Activated CD8-positive, alpha-beta memory T cell treated with anti-CD3 and anti-CD28 coated beads, Interleukin-2, amount 50 U/mL, for 48 hours (primary cell): ENCODE measurements at places on chromosomes 16 and 17.

GRCh38 chr16:65713181-65713808 is 591.4 kb upstream of the CDH11 start:
- no peak for DNase-seq

GRCh38 chr17:7972131-7972785 is 30.2 kb upstream of the GUCY2D start:
- no peak for DNase-seq

DNA sequence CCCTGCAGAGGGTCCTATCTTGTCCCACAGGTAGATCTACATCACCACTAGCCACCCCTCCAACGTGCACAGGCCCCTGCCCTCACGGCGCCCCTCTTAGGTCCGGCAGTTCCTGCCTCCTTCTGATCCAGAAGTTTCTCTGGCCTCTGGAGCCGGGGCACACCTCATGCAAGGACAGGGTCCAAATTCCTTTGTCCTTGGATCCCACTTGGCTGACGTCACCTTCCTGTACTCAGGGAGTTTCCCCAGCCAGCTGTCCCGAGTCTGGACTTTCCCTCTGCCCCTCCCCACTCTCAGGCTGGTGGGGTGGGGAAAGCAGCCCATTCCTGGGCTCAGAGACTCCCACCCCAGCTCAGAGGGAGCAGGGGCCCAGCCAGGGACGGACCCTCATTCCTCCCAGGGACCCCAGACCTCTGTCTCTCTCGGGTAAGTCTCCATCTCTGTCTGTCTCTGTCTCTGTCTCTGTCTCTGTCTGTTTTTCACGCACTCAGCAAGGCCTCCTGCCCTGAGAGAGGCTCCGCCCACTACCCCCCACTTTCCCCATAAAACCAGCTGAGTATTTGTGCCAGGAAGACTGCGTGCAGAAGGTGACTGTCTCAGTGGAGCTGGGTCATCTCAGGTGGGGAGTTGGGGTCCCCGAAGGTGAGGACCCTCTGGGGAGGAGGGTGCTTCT is at the start of gene IL32:
Gene IL32, plus strand, starts transcription at position 572 of the 673 bp plus-strand sequence. CDS start 172 bp downstream, outside the sequence.
- DNase-seq, result peak; percentile 85

DNA sequence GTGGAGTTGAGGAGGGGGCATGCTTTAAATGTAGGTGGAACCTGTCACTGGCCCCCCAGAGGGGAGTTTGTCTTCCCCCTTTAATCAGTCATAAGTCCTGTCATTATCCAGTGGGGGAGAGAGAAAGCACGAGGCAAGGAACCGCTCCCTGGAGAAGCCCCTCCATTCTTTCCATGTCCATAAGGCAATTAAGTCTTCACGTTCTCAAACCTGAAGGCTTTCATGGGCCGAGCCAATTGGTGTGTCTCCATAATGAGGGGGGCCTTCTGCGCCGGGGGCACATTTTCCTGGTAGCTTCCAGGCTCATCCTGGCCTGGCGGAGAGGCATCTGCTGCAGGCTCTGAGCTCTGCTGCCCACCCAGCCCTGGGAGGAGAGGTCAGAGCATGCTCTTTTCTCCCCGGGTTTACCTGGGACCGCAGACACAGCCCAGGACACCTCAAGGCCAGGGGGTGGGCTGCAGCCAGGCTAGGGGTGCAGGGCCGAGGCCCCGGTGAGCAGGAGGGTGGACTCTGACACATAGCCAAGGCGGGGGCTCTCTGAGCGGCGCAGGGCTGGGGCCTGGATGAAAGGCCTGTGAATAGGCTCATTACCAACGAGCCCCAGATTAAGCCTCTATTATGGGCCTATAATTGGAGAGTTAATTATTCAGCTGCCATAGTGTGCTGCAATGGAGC is 42.5 kb downstream of the C16orf78 start:
- no peak for DNase-seq

DNA sequence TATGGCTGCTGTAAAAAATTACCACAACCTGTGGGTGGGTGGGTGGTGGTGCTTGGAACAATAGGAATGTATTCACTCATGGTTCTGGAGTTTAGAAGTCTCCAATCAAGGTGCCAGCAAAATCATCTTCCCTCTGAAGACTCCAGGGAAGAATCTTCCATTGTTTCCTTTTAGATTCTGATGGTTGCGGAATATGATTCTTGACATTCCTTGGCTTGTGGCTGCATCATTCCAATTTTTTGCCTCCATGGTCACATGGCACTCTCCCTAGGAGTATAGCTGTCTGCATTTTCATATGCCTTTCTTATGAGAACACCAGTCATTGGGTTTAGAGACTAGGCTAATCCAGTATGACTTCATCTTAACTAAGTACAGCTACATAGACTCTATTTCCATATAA is 401.0 kb downstream of the HS3ST3B1 start:
- no peak for DNase-seq

GRCh38 chr16:88732172-88732960 is 26.1 kb downstream of the CTU2 start:
- no peak for DNase-seq

GRCh38 chr17:19023209-19023999 is 18.8 kb upstream of the FAM83G start:
- DNase-seq, result no peak

GRCh38 chr16:84836967-84837366 is 17.2 kb downstream of the CRISPLD2 start:
- no peak for DNase-seq

- DNase-seq, result no peak
Observed at GRCh38 chr17:50154604-50155003, 4.1 kb upstream of the PPP1R9B start.

- no peak for DNase-seq
Observed at GRCh38 chr16:3988824-3989223, 108.3 kb upstream of the CREBBP start.

GRCh38 chr16:72689851-72690250 is 358.1 kb downstream of the ZFHX3 start:
- DNase-seq, result no peak

DNA sequence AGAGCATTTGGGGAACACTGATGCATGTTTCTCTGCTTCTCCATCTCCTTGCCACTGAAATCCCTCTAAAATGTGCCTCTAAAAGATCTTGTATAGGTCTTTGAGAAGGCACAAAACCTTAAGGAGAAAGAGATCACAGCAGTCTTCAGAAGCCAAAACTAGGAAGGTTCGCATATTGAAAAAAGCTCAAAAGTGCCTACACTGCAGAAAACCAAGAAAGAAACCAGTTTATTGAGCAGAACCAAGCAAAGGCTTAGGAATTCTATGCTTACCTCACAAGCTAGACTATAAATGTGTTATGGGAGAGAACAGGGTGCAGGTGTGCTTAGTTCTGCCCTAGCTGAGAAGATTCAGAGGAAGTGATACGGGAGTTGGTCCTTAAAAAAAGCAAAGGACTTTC is 16.6 kb downstream of the DGKE start:
- DNase-seq, result no peak

DNA sequence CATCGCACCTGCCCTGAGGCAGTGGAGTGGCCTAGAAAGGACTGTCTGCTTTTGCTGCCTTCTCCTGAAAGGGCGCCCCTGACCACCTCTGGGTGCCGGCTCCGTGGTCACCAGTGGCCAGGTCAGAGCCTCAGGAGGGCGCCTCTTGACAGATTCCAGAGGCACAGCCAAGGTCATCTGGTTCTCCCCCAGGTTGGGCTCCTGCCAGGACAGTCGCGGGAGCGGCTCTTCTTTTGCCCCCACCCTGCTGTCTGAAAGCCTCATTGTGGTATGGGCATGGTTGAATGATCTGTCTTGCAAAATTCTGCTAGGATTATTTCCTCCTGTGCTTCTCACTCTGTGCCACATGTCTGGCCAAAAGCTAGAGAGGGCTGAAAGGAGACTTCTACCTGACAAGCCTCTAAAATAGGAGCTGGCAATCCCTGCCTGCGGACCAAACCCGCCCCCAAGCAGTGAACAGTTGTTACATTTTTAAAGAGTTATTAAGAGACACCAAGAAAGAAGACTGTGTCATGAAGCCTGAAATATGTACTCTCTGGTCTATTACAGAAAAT is 82.8 kb downstream of the SNX29 start:
- no peak for DNase-seq

GRCh38 chr17:31068291-31068690 is 26.5 kb upstream of the NF1 start:
- DNase-seq, result peak; percentile 76

- DNase-seq, result no peak
Observed at GRCh38 chr16:55508271-55508921, 476 bp upstream of the LPCAT2 start.
